Activated T-helper 9 cell treated with anti-CD3 and anti-CD28 coated beads, Interleukin-2, amount 50 U/mL, for 16 hours (primary cell): ENCODE measurements at places on chromosomes 5 and 9.

DNA sequence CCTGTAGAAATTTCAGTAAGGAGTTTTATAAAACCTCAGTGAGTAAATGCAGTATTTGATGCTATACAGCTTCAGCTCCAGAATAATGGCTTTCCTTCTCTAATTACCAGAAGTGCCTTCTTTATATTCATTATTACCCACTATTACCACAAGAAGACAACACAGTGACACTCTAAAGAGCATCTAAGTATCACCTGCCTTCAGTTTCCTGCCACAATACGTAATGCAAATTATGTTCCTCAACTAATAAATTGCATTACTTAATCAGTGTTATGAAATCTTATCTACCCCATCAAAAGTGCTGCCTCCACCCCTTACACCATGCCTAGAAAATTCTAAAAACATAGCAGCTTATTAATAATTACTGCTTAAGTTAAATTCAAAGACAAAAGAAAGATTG is 91.9 kb downstream of the TRPM6 start:
- DNase-seq = no peak

DNA sequence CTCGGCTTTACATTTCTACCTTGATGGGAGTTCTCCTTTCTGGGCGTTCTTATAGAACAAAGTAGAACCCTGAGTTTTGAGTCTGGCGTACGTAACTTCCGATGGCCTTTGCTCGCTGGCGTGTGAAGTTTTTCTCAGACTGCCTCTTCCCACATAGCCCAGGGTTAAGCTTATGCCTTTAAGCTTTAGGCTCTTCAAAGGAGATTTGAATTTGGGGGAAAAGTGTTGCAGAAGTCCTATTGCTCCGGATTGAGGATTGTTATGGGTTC is 13.7 kb upstream of the FBP2 start:
- no peak for DNase-seq

- no peak for DNase-seq
Observed at GRCh38 chr9:129602598-129603415, 18.1 kb downstream of the C9orf50 start.

GRCh38 chr5:107772418-107773310 is 101.9 kb upstream of the EFNA5 start:
- no peak for DNase-seq

- DNase-seq = no peak
Observed at GRCh38 chr9:123115146-123115913, 81.9 kb downstream of the GPR21 start.

DNA sequence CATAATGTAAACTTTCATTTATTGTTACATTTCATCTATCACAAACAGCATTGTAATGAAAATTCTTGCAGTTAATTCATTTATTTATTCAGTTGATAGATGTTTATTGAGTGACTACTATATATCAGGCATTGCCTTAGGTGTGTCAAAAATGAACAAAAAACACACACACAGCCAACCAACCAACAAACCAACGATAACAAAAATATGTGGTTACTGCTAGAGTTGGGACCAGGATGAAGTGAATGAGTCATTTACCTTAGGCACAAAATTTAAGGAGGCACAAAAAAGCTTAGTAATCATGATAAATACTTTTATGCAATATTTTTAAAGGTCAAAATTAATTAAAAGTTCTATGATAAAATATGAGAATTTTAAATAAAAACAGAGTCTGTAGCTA is 223.4 kb downstream of the CSNK1G3 start:
- DNase-seq = no peak

GRCh38 chr5:81161012-81161601 is 72.0 kb upstream of the CKMT2 start:
- DNase-seq = no peak

GRCh38 chr5:149133795-149134777 is 7.2 kb upstream of the ABLIM3 start:
- DNase-seq = no peak

DNA sequence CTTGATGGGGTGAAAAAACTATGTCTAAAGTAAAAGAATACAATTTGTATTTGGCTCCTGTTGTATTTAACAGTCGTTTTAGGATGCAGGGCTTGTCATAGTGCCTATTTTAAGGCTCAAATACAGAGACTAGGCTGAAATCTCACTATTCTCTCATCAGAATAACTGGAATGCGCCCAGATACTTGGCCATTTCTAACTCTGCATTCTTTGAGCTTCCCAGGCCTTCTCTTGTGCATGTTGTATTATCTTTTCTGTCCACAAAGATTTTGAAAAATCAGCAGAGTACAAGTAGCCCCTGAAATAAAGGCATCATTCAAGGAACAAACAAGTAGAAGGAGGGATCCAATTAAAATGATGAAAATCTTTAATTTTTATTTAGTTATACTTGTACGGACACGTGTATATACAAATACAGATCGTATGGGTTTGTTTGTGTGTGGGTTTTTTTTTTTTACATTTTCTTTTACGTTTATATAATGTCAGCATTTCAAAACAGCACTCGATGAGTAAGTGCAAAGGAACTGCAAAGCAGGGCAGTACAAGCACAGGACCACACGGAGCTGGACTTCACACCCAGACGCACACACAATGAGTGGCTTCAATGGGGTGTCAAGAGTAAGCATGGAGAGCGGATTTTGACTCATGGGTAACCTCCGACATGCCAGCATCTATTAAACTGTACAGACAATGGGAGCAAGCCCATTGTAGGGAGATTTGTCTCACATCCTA is 294.0 kb downstream of the EFNA5 start:
- DNase-seq = no peak

GRCh38 chr5:31173614-31174013 is 19.9 kb upstream of the CDH6 start:
- no peak for DNase-seq

DNA sequence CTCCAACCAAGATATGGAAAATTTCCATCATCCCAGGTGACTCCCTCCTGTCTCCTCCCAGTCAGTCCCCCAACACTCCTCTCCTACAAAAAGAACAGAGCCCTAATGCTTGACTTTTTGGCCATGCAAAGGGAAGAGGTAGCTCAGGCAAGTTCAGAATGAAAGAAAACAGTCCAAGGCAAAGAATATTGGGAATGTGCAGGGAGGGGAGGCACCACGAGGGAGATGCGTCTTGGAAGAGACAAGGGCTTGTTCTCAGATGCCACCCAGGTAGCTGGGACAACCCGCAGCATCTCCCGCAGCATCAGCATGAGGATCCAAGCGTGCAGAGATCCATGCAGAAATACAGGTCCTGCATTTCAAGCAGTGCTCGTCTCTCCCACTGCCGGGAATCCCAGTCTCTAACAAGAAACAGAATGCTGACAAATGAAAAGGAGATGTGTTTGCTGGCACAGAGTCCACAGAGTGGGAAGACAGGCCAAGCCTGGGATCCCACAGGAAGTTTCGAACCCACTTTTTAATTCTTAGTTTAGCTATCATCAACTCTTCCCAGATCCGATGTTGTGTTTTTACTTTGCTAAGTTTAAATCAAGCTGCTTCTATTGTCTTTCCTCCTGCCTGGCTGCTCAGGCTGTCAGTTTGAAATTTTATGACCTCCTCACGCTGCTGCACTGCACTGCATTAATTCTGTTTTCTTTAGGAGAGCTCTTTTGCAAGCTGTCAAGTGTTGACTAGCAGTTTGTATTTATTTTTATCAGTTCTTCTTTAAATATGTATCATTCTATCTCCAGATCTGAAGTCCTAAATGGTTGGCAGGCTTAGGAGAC is 86.8 kb upstream of the OSMR start:
- no peak for DNase-seq

DNA sequence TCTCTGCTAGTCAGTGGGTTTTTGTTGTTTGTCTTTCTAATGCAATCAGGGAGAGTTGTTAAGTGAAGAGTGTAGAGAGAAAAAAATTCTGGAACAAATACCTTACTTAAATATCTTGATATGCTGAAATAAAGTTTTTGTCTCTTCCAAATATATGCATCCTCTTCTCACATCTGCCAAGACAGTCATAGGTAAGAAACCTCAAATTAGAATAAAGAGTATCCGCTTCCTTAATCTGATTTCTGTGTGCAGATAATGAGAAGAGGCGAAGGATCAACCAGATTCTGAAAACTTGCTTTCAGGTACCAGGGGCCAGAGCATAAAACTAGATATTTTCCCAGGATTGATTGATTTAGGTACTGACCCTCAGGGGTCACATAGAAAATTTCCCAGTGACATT is 11.3 kb upstream of the IL6ST start:
- DNase-seq = no peak

DNA sequence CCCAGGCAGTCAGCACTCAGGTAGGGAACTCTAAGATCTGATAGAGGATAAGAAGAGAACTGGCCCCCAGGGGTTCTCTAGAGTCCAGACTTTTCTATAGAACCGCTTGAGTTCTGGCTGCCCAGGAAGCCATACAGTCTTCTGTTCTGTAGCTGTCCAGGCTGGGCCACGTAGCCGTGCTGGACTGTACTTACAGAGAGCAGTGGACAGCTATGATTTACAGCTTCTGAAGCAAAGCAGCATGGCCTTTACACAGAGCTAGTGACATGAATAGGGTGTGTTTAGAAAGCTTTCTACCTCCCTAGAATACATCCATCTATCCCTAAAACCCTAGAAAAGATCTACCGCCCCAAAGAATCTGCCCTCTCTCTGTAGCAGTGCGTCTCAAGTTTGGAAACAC is 57.2 kb downstream of the ACO1 start:
- DNase-seq = no peak

DNA sequence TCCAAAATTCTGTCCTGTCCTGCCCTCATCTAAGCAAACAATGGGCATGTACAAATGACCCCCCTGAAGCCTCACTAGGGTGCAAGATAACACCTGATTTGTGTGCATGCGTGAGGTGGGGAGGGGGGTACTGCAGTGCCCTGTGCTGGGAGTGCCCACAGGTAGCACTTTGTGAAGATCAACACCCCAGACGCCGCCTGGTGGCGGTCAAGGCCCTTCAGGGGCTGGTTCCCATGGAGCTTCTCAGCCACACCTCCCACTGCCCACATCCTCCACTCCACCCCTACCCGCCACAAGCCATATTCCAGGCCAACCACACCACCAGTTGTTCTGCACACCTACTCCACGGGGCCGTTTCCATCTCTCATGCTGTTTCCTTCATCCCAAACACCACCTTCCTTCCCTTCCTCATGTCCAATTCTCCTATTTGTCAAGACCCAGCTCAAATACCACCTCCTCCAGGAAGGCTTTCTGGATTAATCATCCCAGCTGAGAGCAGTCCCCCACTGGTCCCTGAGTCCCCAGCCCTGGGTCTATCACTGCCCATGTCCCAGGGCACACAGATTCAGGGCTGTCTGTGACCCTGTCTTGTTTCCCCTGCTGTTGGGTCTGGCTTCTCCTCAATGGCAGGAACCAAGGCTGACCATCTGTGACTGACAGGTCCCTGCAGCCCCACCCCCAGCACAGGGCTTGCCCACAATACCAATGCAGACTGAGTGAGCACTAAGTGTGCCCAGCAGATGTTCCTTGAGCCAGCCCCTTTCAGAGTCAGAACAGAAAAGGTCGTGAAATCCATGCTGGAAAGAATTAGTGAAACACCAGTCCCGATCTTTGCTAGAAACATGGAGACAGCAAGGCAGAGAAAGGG is 178.4 kb downstream of the PAX5 start:
- DNase-seq = no peak

- DNase-seq = no peak
Observed at GRCh38 chr5:6847870-6848269, 134.6 kb downstream of the TENT4A start.

- no peak for DNase-seq
Observed at GRCh38 chr5:171911152-171911551, 95.3 kb downstream of the FBXW11 start.

GRCh38 chr9:137366891-137367381 is 56.0 kb downstream of the EXD3 start:
- no peak for DNase-seq

DNA sequence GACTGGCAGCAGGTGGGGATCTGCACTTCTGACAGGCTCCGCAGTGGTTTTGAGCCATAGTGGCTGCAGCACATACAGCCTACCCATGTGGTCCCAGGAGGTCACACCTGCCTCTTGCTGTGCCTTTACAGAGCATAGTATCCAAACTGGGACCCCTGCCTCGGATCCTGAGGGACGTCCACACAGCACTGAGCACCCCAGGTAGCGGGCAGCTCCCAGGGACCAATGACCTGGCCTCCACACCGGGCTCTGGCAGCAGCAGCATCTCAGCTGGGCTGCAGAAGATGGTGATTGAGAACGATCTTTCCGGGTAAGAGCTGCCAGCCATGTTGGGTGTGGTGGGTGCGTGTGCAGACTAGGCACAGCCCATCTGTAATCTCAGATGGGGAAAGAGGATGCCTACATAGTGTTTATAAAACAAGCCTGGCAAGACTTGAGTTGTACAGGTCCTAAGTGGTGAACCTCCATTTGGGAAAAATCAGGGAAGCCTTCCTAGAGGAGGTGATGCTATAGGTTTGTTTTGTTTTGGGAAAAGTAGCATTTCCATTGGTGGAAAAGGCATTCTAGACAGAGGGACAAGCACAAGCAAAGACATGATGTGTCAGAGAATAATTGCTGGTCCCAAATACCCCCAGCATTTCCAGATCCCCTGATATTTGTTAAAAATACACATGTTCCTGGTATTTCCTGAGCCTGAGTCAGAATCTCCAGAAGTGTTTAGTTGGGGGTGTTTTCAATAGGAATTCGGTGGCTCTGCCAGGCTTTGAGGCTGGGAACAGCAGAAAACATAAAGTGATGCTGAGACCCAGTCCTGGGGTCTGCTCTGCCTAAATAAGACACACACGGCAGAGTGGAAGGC is 119.2 kb downstream of the DAB2IP start:
- DNase-seq = no peak

GRCh38 chr9:91422758-91423711 is 597 bp downstream of the NFIL3 start:
- DNase-seq = peak; percentile 43

DNA sequence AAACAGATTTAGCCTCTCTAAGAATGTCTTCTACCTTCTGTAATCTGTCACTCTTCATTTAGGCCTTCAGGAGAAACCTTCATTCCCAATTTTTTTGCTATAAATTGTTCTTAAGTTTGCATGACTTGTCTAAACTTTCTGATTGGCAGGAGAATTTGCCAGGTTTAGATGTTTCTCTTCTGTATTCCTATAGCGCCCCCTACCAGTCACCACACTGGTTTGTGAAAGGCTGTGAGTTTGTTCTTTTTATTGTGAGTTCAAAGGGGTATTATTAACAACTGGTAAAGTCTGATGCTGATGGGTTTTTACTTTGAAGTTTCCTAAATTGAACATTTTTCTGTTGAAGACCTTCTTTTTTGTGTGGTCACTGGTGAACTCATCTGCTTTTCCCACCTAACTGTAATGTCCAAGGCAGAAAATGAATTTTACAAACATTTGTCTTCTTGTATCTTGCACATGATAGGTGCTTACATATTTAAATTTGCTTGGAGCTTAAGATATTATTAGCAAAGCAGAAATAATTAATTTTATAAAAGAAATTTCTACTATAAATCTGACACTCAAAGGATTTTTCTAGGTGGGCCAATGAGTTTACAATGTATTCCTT is 18.4 kb upstream of the F2RL2 start:
- DNase-seq = peak; percentile 21

- no peak for DNase-seq
Observed at GRCh38 chr5:96072138-96072790, 110.6 kb upstream of the ELL2 start.
